ENCODE measurements at places on chromosomes 4 and X.

- DNase-seq, result no peak
Observed at GRCh38 chr4:80407246-80407645, 71.7 kb downstream of the CFAP299 start.

GRCh38 chrX:145190801-145191389, 56.4 kb upstream of the SPANXN1 start:
- DNase-seq, result no peak

GRCh38 chr4:77845400-77845799, 17.2 kb upstream of the MRPL1 start:
- no peak for DNase-seq

- DNase-seq, result no peak
Observed at GRCh38 chrX:8743126-8743732, 11.3 kb upstream of the ANOS1 start.

DNA sequence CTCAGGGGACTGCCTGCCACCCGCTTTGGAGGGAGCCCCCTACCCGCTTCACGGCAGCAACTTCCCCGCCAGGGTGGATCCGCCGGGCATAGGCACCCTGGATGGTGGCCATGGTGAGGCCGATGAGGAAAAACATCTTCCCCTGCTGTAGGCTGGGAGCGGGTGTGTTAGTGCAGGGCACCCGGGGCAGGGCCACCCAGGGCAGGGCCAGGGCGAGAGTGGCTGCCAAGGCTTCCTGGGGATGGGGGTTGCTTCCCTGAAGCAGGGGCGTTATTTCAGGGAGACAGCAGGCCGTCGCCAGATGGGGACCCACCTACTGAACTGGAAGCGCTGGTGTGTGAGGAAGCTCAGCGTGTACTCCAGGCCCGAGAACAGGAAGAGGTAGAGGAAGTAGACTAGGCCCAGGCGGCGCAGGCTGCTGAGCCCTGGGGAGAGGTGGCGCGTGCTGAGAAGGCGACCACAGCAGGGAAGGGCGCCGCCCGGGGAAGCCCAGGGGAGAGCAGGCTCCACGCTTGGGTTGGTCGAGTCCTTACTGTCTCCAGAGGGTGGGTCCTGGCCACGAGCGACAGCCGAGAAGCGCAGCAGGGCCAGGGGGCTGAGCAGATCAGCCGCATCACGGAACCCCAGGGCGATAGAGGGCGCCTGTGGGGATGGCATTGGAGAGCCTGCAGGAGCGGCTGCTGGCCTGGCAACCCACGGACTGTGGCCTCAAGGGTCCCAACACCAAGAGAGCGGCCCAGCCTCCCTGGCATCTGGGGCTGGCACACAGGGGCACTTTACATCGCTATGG, 31.5 kb downstream of the NOP14 start:
- DNase-seq, result no peak

- no peak for DNase-seq
Observed at GRCh38 chr4:22869235-22869634, 176.5 kb downstream of the GBA3 start.

DNA sequence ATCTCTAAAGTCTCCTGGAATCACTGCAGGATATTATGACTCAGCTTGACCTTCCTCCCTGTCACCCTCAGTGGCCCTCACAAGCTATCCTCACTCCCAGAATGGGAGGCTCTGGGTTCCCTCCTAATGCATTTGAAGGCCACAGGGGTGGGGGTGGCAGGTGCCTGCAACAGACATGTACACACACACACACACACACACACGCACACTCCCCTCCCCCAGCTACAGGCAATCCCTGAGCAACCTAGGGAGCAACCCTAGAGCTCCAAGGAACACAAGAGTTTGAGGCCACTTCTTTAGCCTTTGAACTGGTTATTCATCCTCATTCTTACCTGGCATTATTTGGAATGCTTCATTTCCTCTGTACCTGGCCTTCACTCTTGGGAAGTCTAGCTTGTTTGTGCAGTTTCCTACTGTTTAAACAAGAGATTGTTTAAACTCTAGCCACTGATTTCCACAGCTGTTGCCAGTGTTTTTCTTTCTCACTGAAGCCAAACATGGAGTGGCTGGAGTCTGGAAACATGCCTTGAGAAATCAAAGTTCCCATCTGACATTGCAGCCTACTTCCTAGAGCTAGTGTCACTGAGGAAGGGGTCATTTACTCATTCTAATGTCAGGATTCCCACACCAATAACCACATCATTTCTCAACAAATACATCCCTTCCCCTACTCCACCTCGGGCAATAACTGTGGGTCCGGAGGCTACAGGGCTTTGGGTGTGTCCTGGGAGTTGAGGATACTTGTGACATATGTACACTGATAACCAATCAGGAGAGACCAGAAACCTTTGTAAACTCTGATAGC, 37.7 kb downstream of the MAOA start:
- no peak for DNase-seq

- no peak for DNase-seq
Observed at GRCh38 chr4:140059159-140059558, 94.8 kb downstream of the MAML3 start.

DNA sequence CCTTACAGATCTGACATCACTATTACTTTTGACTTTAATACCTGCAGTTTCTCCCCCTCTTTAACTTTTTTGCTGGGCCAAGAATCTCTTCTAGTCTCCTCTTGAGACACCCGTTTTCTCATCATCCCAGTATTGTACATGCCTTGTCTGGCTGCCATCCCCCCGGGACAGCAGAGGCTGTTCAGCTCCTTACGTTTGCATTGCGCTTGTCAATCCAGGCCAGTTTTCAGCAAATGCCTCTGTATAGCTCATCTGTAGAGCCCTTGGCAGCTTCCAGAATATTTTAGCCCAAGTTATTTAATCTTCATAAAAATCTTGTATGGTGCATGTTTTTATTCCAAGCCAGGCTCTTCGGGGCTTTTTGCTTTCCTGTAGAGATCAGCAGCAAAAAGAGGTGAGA, 22.3 kb upstream of the HOPX start:
- no peak for DNase-seq

DNA sequence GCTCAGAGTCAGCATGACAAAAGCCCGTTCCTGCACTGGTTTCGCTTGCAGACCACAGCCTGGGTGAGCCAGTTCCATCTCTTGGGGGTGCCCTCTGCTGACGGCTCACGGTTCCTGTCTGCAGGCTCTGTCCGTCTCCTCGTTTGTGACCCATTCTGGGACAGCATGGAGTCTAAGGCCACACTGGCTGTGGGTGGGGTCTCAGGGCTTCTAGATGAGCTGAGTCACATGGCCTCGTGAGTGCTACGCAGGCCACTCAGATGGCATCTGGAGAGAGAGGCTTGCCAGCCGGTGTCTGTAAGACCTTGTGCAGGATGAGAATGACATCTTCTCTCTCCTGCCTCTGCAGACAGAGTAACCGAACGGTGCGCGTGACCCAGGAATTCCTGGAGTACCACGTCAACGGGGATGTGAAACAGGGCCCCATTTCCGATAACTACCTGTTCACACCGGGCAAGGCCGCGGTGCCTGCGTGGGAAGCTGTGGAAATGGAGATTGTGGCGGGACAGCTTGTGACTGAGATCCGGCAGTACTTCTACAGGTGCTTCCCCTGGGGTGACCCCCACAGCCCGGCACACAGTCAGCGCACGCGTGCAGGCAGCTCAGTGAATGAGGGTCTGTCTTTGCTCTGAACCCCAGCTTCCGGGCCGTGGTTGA, 31.6 kb upstream of the MRFAP1 start:
- no peak for DNase-seq

DNA sequence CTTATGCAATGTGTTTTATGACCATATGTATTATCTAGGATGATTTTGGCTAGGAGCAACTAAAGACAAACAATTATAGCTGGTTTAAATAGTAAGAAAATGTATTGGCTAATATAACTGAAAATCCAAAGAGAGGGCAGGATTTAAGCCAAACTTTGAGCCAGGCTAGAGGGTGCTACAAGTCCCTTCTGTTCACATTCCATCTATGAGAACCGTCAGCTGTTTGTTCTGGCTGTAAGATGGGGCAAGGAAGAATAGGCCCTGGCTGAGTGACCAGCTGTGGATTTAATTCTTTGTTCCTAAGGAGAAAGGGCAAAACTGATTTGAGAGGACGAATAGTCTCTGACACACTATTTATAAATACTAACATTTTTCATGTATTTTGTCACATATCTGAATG, 79.2 kb upstream of the UGT8 start:
- DNase-seq, result no peak

DNA sequence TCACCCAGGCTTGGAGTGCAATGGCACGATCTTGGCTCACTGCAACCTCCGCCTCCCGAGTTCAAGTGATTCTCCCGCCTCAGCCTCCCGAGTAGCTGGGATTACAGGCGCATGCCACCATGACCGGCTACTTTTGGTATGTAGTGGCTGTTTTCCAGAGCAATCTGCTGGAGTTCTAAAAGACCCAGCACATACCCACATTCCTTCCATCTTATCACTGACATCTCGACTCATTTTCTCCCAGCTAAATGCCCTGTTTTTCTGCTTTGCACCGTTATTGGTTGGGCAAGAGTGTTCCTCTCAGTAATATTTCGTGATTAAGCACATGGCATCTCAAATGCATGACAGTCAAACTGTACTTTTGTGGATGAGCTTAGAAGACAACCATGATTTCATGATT, 53.7 kb downstream of the PRKX start:
- no peak for DNase-seq

- DNase-seq, result no peak
Observed at GRCh38 chrX:108304210-108304609, 134.0 kb downstream of the COL4A6 start.

GRCh38 chr4:95676190-95676589, 127.4 kb upstream of the UNC5C start:
- no peak for DNase-seq

GRCh38 chrX:19956306-19956705, 34.6 kb downstream of the BCLAF3 start:
- DNase-seq, result no peak

- no peak for DNase-seq
Observed at GRCh38 chr4:183960962-183961541, 55.9 kb downstream of the STOX2 start.

DNA sequence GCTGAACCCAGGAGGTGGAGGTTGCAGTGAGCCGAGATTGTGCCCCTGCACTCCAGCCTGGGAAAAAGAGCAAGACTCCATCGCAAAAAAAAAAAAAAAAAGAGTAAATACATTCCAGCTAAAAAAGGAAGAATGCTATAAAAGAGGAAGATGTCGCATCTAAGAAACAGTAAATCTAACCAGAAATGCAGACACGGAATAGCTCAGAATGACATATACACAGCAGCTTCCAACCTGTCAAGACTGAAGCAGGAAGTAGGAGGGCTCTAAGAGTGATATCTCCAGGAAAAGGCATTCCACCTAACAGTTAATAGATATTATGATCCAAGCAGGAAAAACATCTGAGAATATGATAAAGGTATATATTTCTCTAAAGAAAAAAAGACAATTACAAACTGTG, 16.0 kb downstream of the CLOCK start:
- DNase-seq, result no peak

- DNase-seq, result no peak
Observed at GRCh38 chr4:10007436-10007740, 13.9 kb downstream of the SLC2A9 start.

DNA sequence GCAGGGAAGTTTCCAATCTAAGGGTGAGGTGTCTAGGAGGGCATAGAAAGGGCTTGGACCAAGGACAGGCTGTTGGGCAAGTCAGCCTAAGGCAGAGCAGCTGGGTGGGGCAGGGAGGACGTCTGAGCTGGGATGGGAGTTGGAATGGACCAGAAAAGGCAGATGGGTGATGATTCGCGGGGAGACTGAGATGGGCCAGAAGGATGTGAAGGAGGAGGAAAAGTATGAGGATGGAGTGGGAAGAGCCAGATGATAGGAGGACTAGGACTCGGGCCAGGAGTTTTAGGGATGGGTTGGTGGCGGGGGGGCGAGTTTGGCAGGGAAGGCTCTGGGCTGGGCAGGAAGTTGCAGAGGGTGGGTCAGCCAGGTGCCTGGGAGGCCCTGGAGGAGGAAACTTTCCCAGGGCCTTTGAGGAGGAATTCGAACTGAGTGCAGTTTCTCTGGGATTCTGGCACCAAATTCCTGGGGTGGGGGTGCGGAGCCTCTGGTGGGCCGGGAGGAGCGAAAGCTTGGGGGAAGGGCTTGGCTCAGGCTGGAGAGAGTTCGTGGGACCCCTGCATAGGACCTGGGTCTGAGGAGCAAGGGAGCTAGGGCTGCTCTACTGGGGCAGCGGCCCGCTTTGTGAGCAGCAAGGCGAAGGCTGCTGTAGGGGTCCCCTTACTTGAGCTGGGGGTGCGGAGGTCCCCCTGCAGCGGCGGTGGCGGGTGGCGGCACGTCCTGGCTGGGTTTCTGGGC, 8.7 kb upstream of the TIMP1 start:
- no peak for DNase-seq

DNA sequence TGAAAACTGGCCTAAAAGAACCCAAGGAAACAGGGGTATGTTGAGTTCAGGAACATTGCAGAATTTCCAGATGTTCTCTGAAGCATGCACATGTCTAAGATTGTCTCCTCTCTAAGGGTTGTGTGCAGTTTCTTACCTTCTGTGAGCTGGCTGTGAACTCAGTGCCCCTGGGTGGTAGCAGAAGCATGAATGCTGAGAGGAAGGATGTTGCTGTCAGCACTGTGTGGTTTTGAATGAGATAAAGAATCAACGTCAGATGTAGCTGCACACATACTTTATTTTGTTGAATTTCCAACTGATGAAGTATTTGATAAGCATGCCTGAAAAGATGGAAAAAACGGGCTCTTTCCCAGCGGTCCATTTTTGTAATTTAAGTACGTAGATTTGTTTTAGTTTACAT, 23.8 kb upstream of the CD38 start:
- DNase-seq, result no peak

- no peak for DNase-seq
Observed at GRCh38 chrX:136718091-136718490, 62.6 kb downstream of the ARHGEF6 start.

DNA sequence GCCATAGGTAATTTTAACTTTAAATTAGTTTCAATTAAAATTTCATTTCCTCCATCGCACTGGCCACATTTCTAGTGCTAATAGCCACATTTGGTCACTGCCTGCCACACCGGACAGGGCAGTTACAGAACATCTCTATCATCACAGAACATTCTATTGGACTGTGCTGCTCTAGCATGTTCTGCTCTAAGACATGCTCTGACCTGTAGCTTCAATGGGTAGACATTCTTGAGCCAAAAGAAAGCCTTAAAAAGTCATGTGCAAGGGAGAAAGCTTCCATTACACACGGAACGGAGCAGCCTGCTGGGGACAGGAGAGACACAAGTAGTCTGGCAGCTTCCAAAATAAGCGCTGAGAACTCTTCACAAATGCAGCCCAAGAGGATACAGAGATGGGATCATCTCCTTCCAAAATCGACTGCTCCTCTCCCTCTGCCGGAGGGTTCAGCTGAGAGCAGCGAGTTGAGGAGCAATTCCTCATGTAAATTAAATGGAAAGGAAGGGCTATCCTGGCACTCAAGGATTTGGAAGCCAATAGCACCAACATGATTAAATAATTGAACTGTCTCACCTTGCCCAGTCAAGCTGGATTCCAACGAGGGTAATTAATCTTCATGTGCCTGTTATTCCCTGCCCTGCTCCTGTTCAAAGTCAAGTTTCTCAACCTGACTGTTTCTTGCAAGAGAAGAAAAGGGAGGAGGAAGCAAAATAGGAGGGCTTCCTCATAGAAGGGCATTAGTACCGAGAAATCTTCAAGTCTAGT, 336.4 kb upstream of the NOCT start:
- no peak for DNase-seq
